ENCODE measurements at places on chromosomes 16 and 17. TPM values are rescaled to one million over a fixed set of nuclear protein-coding genes. Genes with fewer than 3 reads are reported as not detected.
A peak's percentile ranks its signal among the peaks of the same experiment; 100 is the strongest.

DNA sequence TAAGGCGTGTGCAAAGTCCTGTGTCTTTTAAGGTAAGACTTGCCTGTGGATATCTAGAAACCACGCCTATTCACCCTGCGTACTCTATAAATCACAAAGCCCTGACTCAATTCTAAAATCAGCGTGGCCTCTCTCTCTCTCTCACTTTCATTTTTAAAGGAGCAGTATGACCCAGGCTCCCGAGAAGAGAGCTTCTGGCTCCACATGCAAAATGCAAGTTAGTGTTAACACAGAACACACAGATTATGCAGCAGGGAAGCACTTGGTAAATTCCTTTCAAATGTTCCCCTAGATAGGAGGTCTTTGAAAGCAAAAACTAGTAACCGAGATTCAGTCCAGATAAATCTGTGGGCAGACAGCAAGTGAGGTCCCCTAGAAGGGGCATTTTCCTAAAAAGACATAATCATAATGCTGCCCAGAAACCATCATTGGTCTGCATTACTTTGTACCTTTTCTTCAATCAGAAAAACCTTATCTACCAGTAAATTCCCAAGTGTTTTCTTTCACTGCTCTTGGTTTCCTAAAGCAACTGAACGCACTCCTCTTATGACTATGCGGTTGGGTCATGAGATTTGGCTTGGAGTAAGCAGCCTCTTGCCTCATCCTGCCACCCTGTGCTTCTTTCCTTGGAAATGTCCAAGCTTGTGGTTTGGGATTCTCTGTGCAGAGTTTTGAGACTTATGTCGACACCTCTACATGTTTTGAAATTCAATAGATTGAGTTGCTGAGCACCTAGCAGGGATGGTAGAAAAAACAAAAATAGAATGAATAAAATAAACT is 31.7 kb upstream of the KCNJ2 start:
- peak; percentile 5 for DNase-seq

DNA sequence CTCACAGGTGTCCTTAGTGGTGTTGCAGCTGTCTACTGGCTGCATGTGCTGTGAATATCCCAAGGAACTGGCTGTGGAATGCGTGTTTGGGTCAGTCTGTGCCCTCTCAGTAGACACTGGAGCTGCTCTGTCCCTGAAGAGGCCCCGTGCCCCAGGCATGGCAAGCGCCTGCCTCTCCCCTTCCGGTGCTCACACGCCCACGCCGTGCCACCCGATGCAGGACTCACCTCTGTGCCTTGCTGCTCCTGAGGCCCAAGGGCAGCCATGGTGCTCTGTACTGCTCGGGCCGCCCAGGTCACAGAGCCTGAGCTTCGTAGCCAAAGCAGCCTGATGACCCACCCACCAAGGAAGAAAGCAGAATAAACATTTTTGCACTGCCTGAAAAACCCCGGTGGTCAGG is 10.0 kb downstream of the RGS11 start:
- no peak for DNase-seq

DNA sequence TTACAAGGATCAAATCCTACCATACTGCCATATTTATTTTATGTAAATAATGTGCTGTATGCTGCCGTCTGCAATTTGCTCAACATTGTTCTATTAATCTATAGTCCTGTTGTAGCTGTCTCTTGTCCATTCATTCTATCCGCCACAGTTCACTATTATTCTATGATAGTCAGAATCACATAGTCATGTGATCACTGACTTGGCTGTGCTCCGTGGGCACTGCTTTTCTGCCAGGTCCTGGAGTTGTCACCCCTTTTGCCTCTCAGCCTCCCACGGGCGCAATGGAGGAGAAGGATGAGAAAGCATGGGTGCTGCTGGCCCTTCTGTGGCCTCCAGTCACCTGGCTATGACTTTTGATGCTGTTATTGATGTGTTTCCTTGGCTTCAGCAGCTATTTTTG is 37.3 kb upstream of the ANKFY1 start:
- DNase-seq: no peak

GRCh38 chr17:68584581-68585303 is 16.4 kb downstream of the FAM20A start:
- DNase-seq: no peak

GRCh38 chr17:13947499-13947898 is 121.8 kb upstream of the COX10 start:
- DNase-seq: no peak

- peak; percentile 51 for DNase-seq
These were observed 569 bp downstream of the PRSS21 start for GRCh38 chr16:2817340-2818271.

DNA sequence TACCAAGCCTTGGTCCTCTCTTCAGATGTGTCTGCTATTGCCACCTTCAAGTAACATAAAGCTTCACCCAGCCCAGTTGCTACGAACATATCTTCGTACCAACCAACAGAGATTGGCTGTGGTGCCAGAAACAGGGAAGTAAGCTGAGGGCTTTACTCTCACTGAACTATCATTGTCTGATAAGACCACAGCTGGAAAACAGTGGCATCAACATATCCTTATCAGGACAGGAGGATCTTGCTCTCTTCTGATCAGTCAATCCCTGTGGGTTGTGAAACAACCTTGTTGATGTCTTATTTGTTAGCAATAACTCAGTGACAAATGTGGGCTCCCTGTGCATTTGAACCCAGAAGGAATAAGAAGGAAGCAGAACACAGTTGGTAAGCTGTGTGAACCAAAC is 446.3 kb upstream of the MAF start:
- DNase-seq: no peak

DNA sequence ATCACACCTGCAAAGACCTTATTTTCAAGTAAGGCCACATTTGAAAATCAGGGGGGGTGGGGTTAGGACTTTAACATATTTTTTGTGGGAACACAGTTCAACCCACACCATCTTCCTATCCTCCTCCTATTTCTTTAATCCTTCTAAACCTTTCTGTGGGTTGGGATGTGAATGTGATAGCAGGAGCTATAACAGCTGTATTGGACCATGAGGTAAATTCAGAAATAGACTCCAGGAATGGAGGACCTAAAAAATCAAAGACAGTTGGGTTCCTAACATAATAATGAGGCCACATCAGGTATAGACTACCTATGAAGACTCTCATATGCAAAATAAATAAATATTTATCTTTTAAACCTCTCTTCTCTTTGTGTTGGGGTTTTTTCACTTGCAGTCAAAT is 451.4 kb downstream of the XYLT1 start:
- no peak for DNase-seq

DNA sequence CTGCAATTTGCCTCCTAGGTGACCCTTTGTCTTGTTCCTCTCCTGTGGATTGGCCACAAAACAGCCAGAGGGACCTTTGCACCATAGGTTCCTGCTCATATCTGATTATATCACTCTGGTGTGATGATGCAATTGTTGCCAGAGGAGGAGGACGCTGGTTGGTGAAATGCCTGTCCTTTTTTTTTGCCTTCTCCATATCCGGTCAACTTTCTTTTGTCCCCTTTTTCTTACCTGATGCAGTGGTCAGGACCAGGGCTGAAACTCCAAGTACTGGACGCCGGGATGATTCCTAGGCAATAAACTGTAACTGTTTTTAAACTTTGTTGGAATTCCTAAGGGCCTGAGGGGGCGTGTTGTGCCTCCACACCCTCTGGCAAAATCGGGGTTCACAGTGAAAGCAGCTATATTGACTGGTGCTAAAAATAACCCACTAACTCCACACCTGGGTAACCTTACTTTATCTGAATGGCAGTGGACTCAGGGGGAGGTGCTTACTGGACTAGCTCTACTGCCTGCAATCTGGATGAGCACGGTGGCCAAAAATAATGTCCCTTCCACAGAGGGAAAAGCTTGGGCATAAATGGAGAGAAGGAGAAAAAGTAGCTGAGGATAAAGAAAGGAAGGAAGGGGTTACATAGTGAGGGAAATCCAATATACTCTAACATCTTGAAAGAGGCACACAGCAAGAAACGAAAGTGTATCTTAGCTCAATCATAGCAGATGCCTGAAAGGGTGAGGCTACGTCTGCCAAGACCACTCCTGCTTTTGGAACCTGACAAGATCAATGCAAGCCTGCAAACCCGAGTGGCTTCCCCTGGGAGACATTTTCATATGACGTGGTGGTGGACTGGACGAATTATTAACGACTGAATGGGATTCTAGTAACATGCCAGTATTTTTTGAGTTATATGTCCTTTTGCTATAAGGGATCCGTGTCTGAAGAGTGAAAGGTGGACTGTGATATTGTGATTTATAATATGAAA is 28.4 kb upstream of the ZNF423 start:
- no peak for DNase-seq

GRCh38 chr17:14211801-14212200 is 24.9 kb downstream of the CDRT15 start:
- DNase-seq: no peak

- DNase-seq: no peak
These were observed 92.5 kb upstream of the HAS3 start for GRCh38 chr16:69012906-69013305.

DNA sequence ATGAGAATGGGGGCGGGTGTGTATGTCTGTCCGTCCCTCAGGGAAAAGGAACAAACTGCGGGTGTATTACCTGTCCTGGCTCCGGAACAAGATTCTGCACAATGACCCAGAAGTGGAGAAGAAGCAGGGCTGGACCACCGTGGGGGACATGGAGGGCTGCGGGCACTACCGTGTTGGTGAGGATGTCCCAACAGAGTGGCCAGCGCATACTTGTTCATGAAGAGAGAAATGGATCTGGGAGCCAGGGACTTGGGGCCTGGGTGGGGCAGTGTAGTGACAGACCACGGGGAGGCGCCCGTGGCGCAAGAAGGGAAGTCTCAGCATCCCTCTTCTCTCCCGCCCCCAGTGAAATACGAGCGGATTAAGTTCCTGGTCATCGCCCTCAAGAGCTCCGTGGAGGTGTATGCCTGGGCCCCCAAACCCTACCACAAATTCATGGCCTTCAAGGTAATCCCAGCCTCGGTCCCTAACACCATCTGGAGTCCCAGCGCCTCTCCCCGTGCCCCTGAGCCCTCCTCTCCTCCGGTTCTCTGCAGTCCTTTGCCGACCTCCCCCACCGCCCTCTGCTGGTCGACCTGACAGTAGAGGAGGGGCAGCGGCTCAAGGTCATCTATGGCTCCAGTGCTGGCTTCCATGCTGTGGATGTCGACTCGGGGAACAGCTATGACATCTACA is 3.5 kb upstream of the C17orf107 start:
- DNase-seq: no peak

DNA sequence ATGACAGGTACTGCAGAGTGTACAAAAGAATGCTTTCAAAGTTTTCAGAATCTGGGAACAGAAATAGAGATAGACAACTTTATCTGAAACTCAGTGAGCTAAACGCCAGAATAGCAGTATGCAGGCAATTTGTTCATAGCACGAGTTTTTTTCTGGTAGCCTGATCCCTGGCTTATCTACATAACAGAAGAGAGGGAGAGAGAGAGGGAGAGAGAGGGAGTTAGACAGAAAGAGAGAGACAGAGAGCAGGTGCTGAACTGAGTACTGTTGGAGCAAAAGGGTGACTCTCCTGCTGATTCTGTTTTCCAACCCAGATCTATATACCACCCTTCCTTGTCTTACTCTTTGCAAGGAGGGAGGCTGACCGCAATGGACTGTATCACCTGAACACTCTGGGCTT is 388.0 kb upstream of the CA10 start:
- DNase-seq: no peak

- DNase-seq: no peak
These were observed 23.3 kb downstream of the CEP295NL start for GRCh38 chr17:78879635-78880186.

- no peak for DNase-seq
These were observed 13.6 kb downstream of the USP36 start for GRCh38 chr17:78826836-78827509.

DNA sequence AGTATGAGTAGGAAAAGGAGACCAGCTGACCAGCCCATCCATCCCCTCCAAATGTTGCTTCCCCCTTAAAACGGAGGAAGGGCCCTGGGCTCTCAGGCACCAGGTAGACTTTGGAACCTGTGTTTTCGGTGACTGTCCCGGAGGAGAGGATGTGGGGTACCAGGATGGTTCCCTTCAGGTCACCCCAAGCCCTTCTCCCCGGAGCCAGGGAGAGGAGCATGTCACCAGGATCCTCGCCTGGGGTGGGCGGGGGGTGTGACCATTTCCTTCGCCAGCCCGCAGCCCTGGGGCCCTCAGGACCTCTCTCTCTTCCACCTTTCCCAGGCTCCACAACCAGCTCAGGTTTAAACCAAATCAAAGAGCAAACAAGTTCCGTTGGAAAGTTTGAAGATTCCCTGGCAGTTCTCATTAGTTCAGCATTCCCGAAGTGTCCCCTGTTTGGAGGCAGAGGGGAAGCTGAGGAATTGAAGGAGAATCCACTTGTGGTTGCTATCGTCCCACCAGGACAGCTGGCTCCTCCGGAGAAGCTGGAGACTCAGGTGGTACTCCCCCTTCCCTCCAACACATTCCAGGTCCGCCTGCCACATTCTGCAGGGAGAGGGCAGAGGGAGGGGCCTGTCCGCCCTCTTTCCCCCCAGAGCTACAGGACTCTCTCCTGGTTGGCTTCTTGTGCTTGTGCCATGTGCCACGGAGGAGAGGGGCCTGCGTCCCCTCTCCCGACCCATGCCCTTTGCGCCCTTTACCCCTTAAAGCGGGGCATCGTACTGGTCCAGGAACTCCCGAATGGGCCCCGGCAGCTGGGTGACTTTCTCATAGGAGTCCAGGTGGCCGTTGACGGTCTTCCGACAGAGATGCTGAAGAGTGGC is 2.0 kb downstream of the SOCS3 start:
- DNase-seq: no peak

GRCh38 chr17:57524839-57525568 is 220.1 kb downstream of the CCDC182 start:
- peak; percentile 84 for DNase-seq

DDX52 gene
- total RNA-seq: 30.6 TPM

CIAPIN1 gene
- 56.2 TPM for total RNA-seq

KRTAP1-5 gene
- total RNA-seq: not detected

MT4 gene
- not detected for total RNA-seq

STRADA gene
- 80.3 TPM for total RNA-seq
